Activated CD8-positive, alpha-beta T cell treated with anti-CD3 and anti-CD28 coated beads, Interleukin-2, amount 10 ng/mL, durations not matched to agents 7 days and 5 days (primary cell): ENCODE measurements at places on chromosomes 7 and 10.
A peak's percentile ranks its signal among the peaks of the same experiment; 100 is the strongest.

GRCh38 chr10:2949948-2950354 is 117.4 kb upstream of the PFKP start:
- no peak for DNase-seq

- DNase-seq: no peak
Measured at GRCh38 chr10:57917019-57917418, 350.7 kb downstream of the IPMK start.

- no peak for DNase-seq
Measured at GRCh38 chr7:42198296-42198695, 38.7 kb downstream of the GLI3 start.

- no peak for DNase-seq
Measured at GRCh38 chr7:159010411-159010810, 134.3 kb downstream of the VIPR2 start.

- DNase-seq: peak; percentile 90
Measured at GRCh38 chr10:14583252-14583651, 191.4 kb downstream of the FAM107B start.

DNA sequence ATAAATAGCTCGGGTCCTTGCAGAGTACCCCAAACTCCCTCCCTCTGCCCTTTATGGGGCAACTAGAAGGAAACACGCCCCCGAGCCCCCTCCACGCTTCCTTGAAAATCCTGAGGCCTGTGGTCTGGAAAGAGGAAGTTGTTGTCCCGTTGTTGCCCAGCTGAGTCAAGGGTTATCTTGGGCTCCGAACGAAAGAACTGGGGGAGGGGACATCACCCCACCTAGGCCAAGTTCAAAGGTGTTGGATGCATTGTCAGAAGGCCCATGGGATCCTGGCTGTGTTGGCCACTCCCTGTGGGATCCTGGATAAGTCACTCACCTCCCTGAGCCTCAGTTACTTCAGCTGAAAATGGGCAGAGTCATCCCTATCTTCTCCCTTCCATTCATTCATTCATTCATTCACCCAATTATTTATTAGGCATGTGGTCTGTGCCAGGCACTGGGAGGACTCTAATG is at the start of gene CCL24:
Gene CCL24 (minus strand): TSS at position 26 of the 456 bp plus-strand sequence. CDS start 91 bp downstream, outside the sequence.
- no peak for DNase-seq

- no peak for DNase-seq
Measured at GRCh38 chr7:131767591-131767990, 211.2 kb upstream of the PODXL start.

DNA sequence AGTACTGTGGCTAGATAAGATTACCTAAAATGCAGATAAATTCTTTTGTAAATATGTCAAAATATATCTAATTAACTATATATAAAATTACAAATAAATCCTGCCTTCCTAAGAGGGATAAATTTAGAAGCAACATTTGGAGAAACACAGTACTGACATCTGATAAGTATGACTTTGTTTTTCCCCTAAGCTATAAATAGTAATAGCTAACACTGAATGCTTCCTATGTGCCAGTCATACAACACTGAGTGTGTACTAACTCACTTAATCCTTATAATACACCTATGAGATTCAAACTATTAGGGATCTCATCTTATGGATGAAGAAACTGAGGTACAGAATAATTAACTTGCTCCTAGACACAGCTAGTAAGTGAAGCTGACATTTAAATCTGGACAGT is 733.4 kb downstream of the MAGI2 start:
- DNase-seq: no peak

- no peak for DNase-seq
Measured at GRCh38 chr10:52092390-52092789, 221.7 kb upstream of the DKK1 start.

DNA sequence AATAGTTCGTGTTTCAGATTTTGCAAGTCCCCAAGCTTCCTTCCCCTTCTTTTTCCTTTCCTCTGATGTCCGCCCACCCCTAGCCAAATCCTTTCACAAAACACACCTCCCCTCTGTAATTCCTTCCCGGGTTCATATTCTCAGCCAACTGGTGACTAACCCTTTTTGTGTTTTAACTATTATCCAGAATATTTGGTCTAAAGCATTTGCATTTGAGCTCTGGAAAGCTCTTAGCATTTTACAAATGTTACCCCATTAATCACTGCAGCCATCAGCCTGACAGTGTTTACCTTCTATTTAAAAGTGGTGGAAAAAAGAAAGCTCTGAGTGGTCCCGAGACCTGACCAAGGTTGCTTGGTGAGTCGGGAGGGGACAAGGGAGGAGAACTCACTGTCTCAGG is 139.0 kb downstream of the CREB5 start:
- no peak for DNase-seq

DNA sequence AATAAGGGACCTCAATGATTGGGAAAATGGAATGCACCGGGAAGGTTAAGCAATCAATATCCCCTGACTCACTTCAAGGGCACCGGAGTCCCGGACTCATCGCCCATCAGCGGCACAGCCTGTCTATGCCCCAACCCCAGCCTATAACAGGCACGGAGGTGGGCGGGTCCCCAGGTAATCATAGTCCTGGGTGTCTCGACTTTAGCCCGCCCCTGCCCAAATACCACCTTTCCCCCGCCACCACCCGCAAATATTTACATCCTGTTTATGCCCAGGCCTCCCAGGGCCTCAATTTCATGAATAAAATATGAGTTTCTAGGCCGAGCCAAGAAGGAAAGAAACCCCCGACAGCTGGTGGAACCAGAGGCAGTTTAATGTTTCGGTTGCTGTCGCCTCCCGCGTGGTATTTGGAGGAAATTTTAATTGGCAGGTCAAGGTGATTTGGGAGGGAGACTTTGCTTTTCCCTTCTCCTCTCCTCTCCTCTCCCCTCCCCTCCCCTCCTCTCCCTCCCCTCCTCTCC is 15.6 kb upstream of the RFC2 start:
- peak; percentile 69 for DNase-seq

DNA sequence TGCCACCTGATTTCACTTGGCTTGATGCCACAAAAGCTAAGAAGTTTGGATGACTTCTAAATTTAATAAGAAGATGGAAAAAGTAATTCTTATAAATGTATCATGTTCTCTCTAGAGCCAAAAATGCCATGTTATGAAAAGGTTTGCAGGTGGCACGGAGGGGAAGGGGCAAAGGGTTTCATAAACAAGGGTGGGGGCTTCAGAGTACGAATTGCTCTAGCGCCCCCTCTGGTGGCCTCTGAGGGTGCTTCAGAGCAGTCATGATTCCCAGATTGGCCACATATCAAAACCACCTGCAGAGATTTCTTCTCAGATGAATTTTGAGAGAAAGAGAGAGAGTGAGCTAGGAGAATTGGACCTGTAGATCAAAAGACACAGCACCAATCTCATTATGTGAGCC is 208.6 kb upstream of the YAE1 start:
- no peak for DNase-seq

DNA sequence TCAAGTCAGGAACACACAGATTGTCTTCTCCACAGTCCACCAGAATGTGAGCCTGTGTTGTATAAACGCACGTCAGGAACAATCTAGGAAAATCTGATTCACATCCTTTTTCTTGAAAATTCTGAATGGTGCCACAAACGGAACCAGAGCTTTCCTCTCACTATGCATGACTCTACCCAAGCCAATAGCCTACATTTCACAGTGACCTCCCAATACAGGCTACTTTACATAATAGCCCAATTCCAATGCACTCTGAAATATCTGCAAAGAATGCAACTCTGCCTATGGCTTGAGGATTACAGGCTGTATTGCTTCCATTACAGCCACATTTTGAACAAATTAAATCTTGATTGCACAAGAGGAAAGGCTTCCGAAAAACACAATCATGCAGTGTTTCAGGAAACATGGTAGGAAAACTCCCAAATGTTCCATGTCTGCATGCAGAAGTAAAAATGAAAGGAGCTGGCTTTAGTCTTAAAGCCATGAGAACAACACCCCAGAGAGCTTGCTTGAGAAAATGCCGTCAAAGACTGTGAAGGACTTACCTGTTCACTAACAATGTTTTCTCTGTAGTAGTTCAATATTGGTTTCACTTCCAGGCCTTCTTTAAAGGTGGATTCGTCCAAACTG is 113.9 kb downstream of the ITGA8 start:
- DNase-seq: no peak

- no peak for DNase-seq
Measured at GRCh38 chr7:130009848-130010688, 41.1 kb downstream of the ZC3HC1 start.

GRCh38 chr7:24456526-24457218 is 116.6 kb upstream of the PALS2 start:
- no peak for DNase-seq

- peak; percentile 51 for DNase-seq
Measured at GRCh38 chr7:71752171-71752935, 620.4 kb downstream of the GALNT17 start.

- no peak for DNase-seq
Measured at GRCh38 chr10:47451273-47451997, 32.5 kb downstream of the ANXA8 start.

DNA sequence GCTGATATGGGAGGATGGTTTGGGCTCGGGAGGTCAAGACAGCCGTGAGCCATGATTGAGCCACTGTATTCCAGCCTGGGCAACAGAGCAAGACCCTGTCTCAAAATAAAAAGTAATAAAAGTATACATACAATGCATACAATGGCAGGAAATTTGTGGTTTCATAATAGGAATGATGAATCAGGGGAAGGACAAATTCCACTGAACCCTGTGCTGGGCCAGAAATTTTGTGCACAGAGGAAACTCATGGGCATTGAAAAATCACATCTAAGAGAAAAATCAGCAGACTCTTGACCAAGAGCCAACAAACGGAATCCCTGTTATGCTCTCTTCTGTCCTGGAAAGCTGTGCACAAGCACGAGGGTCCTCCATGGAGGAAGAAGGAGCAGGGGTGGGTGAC is 35.1 kb downstream of the SEM1 start:
- DNase-seq: no peak

DNA sequence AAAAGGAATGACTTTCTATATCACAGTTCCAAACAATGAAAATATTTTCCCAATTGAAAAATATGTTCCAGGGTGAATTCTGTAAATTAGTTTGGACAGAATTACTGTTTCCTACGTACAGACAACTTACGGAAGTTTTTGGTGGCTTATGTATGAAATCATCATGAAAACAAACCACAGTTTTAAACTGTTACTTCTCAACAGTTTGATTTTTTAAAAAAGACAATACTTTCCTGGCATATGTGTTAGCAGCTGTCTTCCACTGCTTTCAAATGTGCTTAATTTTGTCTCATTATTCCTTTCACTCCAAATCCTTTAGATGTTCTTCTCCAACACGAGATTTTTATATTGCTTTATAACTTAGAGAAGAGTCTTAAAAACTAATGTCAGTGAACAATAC is 56.2 kb downstream of the SEMA3A start:
- no peak for DNase-seq

DNA sequence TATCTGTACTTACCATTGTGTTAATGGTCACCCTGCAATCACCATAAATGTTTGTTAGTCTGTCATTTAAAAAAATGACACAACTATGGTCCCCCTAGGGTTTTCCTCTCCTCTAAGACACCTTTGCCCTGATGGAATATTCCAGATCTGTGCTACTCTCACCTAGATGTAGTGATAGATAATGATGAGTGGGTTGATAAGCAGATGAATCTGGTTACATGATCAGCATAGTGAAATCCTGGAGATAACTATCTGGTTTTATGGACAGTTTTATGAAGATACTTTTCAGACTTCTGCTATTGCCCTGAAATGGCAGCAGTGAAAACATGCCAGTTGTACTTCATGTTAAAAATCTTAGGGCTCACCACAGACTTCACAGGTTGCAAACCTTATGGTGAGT is 152.4 kb downstream of the GATA3 start:
- no peak for DNase-seq

- DNase-seq: no peak
Measured at GRCh38 chr7:80263333-80263732, 128.7 kb downstream of the GNAI1 start.

DNA sequence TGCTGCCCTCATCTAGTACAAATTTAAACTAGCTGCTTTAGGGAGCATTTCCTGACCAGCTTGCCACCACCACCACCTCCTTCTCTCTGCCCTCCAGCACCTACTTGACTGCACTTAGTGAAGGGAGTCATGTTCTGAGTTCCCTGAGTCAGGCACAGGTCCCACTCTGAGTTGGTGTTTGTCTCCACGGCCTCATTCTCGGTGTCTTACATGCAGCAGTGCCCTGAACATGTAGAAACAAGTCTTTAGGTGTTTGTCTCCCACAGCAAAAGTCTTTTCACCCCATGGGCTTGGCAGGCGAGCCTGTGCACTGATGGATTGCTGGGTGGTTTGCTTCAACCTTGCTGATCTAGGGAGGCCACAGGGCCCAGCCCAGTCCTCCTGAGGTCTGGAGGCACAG is 16.9 kb downstream of the TSPAN14 start:
- no peak for DNase-seq

GRCh38 chr7:154965014-154965413 is 37.9 kb downstream of the PAXIP1 start:
- no peak for DNase-seq

GRCh38 chr10:18157881-18158280 is 17.7 kb downstream of the CACNB2 start:
- no peak for DNase-seq

DNA sequence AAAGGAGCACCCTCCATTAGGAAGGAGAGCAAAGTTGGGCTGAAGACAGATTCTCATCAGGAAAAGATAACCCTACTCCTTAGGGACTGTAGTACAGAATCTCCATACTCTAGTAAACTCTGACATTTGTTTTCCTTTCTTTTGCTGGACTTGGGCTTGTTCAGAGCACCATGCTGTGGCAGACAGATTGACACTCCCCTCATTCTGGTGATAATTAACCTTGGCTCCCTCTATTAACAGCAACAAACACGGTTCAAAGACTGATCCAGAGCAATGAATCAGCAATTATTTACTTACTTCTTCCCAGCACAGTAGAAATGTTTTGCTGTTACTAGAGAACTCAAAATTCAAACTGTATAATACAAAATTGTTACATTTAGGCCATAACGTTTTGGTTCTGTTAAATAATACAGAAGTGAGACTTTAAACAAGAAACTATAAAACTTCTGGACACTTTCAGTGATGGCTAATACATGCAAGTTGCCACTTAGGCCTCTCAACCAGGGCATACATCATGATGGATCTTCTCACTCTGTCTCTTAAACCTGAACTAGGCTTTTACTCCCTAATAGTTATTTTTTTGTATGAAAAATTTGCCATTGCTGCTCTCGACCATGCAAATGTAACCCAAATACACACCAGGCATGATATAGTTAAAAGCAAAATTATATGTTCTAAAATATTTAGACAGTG is 639.0 kb downstream of the IPMK start:
- no peak for DNase-seq

DNA sequence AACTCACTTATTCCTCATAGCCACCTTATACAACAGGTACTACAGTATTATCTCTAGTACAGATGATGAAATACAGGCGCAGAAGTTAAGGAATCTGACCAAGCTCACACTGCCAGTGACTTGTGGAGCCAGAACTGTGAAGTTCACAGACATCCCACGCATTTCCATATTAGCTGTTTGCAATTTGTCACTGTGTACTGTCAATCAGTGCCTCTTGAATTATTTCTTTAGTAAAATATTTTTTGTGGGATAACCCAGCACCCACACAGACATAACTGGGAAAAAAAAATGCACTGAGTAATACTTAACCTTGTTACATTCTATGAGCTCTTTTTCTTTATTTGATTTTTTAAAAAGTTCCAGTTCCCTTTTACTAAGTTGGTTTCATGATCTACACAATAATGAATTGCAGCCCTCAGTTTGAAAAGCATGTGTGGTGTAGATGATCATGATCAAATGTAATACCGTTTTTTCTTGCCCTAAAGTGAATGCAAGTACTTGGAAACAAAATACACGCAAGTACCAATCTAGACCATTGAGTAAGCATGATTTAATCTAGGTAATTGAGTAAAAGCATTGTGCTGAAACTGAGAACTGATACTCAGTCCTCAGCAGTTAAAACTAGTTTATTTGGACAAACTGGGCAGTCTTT is 14.1 kb downstream of the CUL1 start:
- no peak for DNase-seq
